ENCODE measurements at places on chromosomes 7 and 10. TPM values are rescaled to one million over a fixed set of nuclear protein-coding genes. Genes with fewer than 3 reads are reported as not detected.

GRCh38 chr7:17782216-17782549, 158.1 kb downstream of the SNX13 start:
- DNase-seq, result no peak

Gene HECW1
- total RNA-seq, result 0.40 TPM

DNA sequence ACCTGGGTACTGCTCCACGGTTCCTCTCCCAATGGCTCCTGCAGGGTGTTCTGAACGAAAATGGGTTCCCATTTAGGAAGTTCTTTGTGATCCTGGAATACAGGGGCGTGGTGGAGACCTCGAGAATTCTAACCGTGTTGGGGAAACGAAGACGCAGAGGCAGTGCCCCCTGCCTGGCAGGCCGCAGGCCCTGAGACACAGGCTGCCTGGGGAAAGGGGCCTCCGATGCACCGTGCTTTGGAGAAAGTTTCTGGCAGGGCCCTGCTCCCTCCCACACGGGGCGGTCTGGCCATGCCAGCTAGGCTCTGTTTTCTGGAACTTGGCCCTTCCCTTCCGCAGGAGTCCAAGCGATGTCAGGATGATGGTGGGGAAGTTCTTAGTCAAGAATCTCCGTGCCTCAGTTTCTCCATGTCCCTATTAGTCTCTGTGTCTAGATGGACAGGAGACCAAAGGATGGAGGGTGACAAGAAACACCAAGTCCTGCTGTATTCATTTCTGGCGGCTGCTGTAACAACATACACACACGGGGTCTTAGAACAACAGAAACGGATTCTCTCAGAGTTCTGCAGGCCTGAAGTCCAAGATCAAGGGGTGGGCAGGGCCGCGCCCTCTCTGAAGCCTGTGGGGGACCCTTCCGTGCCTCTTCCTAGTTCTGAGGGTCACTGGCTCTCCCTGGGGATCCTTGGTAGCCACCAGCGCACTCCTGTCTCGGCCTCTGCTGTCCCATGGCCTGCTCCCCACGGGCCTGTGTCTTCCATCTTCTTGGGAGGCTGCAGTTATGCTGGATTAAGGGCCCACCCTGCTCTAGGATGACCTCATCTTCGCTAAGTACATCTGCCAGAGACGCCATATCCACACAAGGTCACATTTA, 27.7 kb downstream of the PRKAG2 start:
- DNase-seq, result no peak

Gene UCN3
- total RNA-seq, result 4.0 TPM

Gene INSYN2A
- not detected for total RNA-seq

Gene OR2A1
- total RNA-seq, result not detected

- no peak for DNase-seq
Measured at GRCh38 chr7:114718861-114719260, 203.0 kb upstream of the MDFIC start.
